ENCODE measurements at places on chromosomes 16 and 17.

DNA sequence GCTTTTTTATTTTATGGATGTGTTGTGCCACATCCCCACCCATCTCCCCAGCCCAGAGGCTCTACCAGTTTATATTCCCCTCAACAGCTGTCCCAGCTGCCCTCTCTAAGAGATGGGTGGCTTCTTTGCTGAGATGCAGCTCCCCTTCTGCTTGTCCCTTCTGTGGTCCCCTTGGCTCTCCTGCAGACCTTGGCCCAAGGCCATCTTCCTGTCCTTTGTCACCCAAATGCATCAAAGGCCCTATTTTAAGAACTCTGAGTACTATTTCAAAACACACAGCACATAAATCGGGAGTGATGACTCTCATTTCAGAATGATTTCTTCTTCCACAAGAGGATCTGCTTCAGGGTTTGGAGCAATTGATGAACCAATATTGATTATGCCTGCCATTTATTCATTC is 85.3 kb downstream of the SPACA3 start:
- DNase-seq: no peak

GRCh38 chr16:85357323-85357722 is 245.1 kb upstream of the CIBAR2 start:
- no peak for DNase-seq

- DNase-seq: no peak
Observed at GRCh38 chr17:44102849-44103622, 20.4 kb downstream of the HDAC5 start.

DNA sequence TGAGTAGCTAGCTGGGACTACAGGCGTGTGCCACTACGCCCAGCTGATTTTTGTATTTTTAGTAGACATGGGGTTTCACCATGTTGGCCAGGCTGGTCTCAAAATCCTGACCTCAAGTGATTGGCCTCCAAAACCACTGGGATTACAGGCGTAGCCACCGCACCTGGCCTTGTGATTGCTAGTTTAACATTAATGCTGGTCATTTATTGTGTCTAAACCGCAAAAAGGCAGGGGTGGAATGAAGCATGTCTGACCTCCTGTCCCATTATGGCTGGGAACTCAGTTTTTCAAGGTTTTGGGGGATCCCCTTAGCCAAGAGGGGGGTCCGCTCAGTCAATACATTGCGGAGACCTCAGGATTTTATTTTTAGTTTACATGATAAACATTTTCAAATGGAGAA is 10.7 kb upstream of the CNGB1 start:
- no peak for DNase-seq

- no peak for DNase-seq
Observed at GRCh38 chr16:70470927-70471341, 16.5 kb downstream of the FCSK start.

DNA sequence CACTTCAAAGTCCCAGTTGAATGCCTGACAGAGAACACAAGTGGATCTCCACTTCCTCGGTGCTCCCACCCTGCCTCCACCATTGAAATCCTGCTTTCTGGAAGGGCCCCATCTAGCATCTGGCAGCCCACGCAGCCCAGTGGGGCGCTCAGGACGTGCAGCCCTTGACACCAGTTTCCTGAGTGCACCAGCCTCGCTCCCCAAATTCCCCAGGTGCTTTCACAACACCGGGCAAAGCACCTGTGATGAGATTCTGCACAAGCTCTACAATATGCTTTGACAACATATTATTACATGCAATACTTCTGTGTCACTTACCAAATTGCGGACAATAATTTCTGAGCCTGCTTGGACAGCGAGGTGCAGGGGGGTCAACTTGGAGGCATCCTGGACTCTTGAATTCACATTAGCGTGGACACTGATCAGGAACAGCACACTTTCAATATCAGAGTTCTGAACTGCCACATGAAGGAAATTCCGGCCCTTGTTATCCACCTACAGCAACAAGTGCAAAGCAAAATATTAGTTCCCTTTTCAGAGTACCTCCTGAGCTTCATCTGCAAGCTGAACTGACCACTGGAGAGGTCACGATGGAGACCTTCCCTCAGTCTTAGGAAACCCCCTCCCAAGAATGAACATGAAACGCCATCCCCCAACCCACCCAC is 33.9 kb downstream of the CYB5D2 start:
- no peak for DNase-seq
